ENCODE measurements at places on chromosomes 2 and 18.

DNA sequence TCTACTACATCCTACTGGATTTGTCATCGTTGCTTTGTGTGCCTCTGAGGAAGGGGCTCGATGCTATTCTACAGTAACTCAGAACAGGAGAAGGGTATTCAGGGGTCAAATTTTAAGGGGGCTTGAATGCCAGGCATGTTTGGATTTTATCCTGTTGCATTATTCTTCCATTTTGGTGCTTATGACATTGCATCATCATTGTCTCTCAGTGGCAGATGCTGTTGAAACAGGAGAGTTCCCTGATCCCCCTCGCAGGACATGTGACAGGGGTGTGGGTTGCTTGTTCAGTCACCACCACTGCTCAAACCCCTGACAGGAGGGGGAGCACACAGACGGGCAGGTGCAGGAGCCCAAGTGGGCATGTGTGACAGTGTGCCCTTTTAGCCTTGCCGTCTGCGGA, 156.7 kb downstream of the SLC4A3 start:
- DNase-seq: no peak

GRCh38 chr2:39733070-39733674, 45.9 kb downstream of the THUMPD2 start:
- no peak for DNase-seq

DNA sequence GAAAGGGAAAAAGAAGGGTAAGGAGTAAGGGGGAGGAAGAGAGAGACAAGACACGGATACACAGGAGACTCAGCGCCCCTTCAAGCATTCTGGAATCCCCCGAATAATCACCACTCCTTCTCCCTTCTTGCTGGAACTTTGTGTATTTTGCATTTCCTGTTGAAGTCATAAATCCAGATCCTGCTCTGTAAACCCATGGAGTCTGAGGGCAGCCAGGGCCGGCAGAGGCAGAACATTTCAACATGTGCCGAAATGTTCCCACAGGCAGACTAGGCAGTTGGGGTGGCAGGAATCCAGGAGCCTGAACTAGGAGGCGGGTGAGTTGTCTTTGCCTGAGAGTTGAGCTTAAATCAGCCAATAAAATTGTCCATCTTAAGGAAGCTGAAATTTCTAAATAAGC, 193.1 kb downstream of the SH3RF3 start:
- DNase-seq: no peak

- no peak for DNase-seq
Measured at GRCh38 chr2:170300993-170301392, 123.0 kb downstream of the MYO3B start.

DNA sequence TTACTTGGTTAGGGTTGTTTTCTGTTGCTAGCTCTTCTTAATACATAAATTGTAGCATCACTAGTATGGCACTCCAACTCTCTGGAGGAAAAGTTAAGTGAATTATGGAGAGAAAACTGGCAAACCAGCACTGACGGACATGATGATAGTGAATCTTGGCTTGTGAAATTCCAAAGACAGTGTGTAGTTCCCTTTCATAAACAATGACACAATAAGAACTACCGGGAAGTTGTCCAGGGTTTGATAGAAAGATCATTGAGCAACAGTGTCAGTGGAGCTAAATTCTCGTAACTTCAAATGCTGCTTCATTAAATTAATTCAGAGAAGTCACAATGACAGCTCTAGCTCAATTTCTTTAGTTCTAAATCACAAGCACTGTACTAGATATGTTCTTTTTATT, 66.5 kb downstream of the RIT2 start:
- no peak for DNase-seq

GRCh38 chr2:76930056-76930744, 592.0 kb downstream of the LRRTM4 start:
- DNase-seq: no peak

GRCh38 chr18:75496151-75496550, 68.6 kb upstream of the SMIM21 start:
- no peak for DNase-seq

DNA sequence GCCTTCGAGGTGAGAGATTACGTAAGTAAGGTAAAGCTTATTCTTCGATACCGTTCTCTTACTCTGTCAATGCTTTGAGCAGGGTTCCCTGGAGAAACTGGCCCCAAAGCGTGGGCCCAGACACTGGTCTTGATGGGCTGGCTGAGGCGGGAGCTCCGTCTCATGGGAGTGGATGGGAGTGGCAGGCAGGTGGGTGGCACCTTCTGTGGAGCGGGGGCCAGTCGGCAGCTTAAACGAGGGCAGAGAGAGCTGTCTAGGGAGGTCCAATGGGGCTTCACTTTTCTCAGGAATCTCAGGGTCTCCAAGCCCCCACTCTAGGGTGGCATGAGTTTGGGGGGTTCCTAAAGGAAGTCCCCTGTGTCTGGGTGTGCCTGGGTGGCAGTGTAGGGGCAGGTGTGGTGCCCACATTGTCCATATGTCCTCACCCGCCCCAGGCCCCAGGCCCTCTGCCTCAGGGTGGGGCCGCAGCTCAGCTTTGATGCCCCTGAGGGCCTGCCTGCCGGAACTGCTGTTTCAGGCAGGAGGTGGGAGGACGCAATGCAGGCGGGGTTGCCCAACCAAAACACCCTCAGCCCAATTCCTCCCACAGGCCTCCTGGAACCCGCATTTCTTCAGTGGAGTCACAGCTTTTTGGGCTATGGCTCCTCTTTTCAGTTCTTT, 32.5 kb upstream of the FOSL2 start:
- no peak for DNase-seq

DNA sequence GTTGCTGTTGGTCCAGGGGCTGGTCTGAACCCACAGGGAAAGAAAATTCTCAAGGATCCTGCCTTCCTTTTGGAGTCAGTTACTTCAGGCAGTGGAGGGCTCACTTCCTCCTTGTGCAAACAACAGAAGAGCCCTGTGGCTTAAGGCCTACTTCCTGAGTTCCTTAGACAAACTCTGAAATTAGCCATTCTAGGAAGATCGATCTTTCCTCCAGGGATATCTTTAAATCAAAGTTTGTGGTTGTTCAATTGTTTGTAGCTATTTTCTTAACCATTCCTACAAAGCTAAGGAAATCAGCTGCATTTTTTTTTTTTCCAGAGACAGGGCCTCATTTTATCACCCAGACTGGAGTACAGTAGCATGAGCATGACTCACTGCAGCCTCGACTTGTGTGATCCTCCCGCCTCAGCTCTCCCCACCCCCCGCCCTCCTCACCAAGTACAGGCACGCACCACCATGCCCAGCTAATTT, 156.0 kb downstream of the TANC1 start:
- DNase-seq: peak; percentile 9

DNA sequence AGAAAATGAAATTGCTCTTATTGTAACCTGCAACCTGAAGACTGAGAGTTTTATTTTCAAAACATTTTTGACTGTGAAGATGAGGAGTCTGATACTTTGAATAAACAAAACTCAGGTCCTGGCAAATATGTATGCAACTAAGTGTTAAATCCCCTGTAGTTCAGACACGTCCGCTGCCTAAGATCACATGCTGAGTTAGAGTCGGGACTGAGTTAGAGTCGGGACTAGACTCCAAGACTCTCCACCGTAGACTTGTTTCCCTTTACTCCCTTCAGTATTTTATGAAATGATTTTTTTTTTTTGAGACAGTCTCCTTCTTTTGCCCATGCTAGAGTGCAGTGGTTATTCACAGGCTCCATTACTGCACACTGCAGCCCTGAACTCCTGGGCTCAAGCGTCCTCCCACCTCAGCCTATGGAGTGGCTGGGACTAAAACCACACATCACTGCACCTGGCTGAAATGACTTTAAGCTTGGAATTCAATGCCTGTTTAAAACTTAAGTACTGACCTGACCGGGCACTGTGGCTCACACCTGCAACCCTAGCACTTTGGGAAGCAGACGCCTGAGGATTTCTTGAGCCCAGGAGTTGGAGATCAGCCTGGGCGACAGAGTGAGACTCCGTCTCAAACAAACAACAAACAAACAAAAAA, 28.0 kb upstream of the PMAIP1 start:
- DNase-seq: no peak

DNA sequence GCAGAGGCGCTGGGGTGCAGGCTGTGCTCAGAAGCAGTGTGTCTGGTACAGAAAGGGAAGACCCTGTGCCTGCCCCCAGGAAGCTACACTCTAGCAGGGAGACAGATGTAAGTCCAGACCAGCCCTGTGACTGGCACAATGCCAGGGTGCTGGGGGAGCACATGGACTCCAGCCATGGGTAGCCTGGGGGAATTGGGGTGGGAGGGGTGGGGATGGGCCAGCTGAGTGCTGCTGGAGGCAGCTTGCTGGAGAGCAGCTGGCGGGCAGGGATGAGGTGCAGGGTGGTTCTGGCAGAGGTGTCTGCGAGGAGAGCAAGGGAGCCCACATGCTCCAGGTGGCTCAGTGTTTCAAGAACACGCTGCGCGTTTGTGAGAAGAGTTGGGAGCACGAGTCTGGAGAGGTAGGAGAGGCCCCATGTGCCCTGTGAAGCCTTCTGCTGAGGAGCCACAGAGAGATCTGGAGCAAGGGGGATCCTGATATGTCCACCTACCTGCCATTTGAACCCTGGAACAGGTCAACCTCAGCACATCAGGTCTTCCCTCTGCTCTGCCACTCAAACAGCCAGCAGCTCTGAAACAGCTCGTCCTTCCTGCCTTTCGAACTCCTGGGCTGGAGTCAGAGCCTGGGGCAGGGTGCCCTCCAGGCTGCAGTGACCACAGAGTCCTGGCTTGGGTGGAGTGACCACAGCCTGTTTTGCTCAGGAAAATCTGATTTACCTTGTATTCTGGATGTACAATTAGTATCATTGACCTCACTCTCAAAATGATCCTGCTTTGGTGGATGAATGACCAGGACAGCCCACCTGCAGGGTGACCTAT, 15.1 kb downstream of the ALLC start:
- DNase-seq: no peak

DNA sequence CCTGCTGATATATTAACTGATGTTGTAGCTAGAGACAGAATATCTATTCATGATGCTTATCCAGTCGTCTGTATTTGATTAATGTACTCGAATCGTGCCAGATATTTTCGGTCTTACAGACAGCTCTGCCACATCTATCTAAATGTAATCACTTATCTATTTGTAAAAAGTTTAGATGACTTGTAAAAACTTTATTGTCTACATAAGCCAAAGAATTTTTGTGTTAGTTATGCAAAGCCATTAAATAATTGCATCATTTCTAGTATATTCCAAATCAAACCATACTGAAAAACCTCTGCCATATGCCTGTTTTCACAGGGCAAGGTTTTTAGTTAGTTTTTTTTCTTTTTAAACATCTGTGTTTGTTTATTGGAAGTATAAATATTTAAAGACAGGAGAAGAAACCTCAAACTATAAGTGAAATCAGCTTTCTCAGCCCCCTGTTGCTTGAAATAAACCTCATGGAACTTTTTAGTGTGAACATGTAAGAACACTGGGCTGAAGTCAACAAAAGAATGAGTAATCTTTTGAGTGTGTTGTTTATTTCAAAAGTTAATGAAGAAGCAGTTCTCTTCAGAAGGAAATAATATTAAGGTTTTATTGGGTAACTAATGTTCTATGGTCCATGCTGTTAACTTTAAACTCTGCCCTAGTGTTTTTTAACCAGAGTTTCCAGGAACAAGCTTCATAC, 657.6 kb upstream of the SYT4 start:
- no peak for DNase-seq

DNA sequence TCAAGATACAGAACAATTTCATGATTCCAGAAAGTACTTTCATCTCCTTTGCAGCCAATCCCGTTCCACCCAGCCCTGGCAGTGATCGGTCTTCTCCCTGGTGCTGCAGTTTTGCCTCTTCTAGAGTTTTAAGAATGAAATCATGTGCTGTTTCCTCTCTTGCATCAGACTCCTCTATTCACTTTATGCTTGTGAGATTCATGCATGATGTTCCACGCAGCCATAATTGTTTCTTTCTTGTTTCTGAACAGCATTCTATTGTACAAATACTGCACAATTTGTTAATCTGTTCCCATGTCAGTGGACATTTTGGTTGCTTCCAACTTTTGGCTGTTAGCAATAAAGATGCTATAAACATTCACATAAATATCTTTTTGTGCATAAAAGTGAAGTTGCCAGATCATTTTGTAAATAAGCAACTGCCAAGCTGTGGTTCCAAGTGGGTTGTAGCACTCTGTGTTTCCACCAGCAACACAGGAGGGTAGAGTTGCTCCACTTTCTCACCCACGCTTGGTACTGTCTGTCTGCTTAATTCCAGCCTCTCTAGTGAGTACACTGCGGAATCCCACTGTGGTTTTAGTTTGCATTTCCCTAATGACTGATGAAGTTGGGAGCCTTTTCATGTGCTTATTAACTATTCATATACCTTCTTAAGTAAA, 104.5 kb downstream of the TWIST2 start:
- no peak for DNase-seq

DNA sequence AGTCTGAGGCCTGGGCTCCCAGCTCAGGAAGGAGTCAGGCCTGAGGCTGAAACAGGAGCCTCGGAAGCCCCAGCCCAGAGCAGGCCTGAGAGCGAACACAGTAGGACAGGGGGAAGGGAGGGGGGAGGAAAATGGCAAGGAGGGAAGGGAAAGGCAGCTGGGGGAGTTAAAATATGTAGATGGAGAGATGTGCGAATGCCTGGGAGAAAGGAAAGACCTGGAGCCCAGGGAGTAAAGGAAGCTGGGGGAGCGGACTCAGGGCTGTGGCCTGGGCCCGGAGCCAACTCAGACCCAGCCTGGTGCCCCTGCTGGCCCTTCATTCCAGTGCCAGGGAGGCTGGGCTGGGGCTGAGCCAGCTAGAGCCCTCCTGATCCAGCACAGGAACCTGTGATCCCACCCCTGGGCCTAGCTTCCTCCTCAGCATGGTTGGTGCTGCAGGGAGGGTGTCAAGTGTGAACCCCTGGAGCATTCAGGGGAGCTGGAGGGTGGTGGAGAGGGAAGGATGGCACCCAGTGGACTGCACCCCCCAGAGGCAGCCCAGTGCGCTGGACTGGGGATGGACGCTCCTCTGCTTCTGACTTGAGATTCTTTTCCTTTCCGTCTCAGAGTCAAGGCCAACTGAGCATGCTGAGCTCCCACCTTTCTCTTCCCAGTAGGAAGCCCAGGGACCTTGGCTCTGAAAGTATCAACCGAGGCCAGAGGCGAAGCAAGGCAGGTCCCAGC, 46.3 kb downstream of the EMX1 start:
- no peak for DNase-seq

- no peak for DNase-seq
Measured at GRCh38 chr2:33323957-33324356, 152.5 kb upstream of the RASGRP3 start.

- DNase-seq: no peak
Measured at GRCh38 chr18:64253873-64254272, 105.0 kb upstream of the LINC00305 start.

GRCh38 chr18:28760299-28760698, 583.4 kb upstream of the CDH2 start:
- DNase-seq: no peak

DNA sequence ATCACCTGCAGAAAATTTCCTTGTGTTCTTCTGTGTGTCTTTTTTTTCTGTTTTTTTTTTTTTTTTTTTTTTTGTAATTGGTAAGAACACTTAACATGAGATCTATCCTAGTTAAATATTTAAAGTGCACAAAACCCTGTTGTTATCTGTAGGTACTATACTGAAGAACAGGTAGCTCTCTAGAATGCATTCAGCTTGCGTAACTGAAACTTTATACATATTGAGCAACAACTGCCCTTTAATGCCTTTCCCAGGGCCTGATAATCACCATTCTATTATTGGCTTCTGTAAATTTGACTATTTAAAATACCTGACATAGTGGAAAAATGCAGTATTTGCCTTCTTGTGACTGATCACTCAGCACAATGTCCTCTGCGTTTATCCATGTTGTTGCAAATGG, 701.8 kb downstream of the SUCLG1 start:
- no peak for DNase-seq

- no peak for DNase-seq
Measured at GRCh38 chr2:14702258-14702657, 69.7 kb downstream of the LRATD1 start.

GRCh38 chr2:213806125-213806726, 522.0 kb downstream of the SPAG16 start:
- no peak for DNase-seq

Measured in activated CD4-positive, alpha-beta T cell treated with anti-CD3 and anti-CD28 coated beads, Interleukin-2, amount 50 U/mL, for 4 hours (primary cell).